ENCODE measurements at places on chromosomes 6 and 20.

DNA sequence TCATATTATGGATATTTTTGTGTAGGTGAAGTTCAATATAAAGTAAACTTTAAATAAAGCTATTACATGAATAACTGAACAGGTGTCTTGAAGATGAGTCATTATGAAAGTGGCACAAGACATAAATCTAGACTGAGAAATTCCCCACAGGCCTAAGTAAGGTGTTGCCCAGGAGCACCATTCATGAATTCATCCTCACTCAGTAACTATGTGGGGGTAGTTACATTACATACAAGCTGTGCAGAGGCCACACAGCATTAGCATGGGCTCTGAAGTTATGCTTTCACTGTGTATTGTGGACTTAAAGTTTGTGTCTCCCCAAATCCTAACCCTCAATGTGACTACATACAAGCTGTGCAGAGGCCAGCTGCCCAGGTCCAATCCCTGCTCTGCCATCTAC is 65.9 kb downstream of the BCAS1 start:
- no peak for DNase-seq

DNA sequence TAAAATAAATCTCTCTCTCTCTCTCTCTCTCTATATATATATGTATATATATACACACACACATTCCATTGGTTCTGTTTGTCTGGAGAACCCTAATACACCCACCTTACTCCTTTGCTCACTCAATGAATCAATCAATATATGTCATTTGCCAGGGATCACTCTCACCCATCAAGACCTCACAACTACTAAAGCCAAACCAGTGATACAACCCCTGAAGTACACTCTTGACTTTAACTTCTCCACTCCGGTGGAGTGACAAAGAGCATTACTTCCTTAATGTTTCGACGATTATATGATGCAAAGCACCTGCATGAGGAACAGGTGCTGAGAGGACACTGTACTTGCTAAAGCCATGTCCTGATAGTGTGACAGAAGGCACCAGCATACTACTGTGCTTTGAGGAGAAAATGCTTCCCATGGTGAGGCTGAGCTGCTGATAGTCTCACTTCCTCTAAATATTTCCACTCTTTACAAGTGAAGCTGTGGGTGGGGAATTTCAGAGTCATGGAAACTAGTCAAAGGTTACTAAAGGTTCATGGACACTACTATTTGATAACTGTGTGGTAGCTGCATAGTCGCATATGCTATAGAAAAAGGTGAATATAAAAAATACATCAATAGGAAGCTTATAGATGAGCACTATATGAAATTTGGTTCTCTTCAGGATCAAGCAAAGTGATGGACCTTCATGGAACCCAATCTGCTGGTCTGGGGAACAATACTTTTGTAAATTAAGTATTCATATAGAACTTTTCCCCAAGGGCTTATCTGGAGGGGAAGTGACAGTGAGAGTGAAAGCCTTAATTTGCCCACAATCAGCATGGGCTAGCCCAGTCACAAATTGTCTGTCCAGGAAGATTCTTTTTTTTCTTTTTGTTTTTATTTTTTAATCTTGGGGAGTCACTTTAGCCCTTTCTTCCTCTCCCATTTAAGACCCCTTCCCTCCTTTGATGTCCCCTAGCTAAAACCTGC is 141.9 kb upstream of the NEDD9 start:
- DNase-seq, result no peak

DNA sequence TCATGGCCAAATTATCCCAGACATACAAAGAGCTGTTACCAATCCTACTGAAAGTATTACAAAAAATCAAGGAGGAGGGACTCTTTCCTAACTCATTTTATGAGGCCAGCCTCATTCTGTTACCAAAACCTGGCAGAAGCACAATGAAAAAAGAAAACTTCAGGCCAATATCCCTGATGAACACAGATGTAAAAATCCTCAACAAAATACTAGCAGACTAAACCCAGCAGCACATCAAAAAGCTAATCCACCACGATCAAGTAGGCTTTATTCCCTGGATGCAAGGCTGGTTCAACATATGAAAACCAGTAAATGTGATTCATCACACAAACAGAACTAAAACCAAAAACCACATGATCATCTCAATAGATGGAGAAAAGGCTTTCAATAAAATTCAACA is 109.2 kb downstream of the C6orf118 start:
- no peak for DNase-seq

DNA sequence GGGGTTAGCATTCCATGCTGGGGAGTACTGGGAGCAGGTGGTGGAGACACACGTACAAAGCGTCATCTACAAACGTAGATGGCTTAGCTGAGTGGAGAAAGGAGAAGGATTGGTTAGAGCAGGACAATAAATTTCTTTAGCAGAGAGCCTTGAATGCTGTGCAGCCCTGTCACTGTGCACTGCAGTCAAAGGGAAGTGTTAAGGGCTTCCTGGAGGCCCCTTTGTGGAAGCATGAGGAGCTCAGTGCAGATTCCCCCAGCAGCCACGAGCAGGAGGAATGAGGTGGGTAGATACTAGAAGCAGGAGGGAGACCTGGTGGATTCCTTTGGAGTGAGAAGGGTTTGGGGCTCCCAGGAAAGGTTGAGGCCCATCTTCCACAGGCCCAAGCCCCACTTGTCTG is 6.1 kb upstream of the TREML4 start:
- DNase-seq, result no peak

DNA sequence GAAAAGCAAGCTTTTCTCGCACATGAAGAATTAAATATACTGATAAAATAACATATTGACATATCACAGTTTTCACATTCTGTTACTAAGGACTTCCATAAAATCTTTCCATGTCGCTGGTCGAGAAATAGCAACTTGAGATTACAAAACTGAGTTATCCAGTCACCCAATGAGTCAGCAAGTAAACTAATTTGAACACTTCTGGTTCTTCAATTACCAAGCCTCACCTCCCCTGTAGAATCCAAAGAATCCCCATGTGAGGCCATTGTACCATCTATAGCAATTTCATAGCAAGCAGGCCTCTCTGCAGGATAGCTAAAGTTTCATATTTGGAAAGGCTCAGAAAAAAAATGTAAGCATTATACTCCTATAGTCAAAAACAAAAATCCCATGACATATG is 87.3 kb downstream of the PKHD1 start:
- DNase-seq, result no peak

Measured in Right ventricle myocardium superior (tissue), 1 donor.